ENCODE measurements at places on chromosomes 5 and 9.

GRCh38 chr9:28941856-28942255 is 1368.6 kb upstream of the C9orf72 start:
- no peak for DNase-seq

- no peak for DNase-seq
Measured at GRCh38 chr9:86077276-86077675, 22.1 kb downstream of the GOLM1 start.

- DNase-seq = no peak
Measured at GRCh38 chr9:86093788-86094555, 5.4 kb downstream of the GOLM1 start.

DNA sequence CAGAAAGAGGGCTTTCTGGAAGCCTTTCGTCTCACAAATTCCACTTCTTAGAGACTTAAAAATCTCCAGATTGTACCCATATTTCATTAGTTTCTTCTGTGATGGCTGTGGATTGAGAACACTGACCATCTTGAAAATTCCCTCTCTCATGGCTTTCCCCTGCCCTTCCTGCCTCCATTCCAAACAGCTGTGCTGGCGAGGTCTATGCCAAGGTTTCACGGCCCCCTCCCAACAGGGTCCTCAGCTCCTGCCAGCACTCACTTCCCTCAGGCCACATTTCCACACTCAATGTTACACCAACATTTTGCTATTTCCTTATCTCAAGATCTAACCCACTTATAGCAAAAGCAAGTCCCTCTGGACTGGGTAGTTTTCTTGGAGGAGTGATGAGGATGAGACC is 40.3 kb upstream of the EQTN start:
- no peak for DNase-seq

GRCh38 chr9:99725852-99726251 is 95.8 kb upstream of the NR4A3 start:
- DNase-seq = no peak

DNA sequence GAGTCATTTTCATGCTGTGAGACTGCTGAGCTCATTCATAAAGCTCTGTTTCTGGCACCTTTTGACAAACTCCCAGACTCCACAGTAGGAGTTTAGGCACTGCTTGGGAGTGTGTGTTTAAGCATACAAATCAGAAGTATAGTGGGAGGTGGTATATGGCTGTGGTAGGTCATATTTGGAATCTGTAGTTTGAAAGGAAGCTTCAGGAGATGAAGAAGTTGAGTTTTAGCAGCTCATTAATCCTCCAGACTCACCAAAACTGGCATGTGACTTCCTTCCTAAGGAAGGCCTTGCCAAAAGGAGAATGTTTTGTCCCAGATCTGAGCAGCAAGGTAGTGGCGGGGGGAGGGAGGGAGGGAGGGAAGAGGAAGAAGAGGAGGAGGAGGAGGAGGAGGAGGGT is 52.8 kb downstream of the SAXO1 start:
- DNase-seq = no peak

DNA sequence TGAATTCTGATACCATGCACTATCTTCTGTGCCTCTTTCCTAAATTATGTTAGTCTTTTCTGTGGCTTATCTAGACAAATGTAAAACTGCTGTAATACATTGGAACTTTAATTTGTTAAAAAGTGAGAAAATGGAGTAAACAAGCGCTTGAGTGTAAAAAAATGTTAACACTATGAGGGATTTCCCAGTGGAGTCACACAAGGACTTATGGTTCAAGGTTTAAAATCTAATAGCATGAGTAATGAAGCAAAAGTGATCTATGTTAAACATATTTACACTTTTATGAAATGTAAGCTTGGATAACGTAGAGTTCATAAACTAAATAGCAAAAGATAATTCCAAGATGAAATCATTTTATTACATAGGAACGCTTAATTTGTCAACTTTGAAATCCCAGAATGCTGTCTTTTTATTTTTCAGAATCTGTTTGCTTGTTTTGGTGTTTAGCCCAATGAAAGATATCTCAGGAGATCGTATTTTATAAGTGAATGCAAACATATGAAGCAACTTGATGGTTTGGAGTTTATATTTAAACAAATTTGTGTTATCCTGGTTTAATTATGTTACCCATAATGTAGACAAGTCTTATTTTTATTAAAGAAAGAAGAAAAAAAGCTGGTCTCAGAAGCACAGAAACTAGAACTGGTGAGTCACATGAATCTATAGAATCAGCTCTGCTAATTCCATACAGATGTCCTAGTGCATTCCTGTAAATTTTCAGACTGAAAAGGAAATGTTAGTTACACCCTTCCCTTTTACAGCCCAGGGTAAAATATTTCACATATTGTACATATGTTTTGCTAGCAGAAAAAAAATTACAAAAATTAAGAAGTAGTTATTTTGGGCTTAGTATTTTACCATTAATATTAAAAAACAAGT is 34.2 kb upstream of the FBN2 start:
- no peak for DNase-seq

DNA sequence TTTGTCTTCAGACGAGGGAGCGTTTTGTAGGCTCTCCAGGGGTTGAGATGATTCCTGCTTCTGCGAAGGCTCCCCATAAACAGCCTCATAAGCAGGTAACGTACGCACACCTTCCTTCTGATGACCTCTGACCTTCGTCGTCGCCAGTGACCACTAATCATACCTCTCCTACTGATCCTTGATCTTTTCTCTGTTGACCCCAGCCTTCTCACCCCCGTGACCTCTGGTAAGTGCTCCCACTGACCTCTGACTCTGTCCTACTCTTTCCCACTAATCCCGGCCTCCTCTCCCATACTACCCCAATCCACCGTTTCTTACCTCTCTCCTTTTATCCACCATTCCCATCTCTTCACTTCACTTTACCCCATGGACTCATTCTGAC is 345 bp downstream of the DNAI1 start:
- no peak for DNase-seq

DNA sequence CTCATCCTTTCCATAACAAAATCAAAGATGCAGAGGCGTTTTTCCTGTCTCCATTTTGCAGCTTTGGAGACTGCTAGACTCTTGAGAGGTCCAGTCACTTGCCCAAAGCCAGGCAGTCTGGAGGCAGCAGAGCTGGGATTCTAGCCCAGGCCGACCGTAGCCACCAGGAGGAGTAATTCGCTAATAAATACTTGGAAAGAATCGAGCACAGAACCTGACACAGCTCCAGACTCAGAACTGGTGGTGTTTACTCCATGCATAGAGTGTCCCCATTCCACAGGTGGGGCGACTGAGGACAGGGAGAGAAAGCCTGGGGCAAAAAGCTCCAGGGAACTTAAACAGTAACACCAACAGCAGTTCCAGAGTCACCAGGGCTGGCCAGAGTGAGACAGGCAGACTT is 10.7 kb upstream of the CERCAM start:
- DNase-seq = no peak

DNA sequence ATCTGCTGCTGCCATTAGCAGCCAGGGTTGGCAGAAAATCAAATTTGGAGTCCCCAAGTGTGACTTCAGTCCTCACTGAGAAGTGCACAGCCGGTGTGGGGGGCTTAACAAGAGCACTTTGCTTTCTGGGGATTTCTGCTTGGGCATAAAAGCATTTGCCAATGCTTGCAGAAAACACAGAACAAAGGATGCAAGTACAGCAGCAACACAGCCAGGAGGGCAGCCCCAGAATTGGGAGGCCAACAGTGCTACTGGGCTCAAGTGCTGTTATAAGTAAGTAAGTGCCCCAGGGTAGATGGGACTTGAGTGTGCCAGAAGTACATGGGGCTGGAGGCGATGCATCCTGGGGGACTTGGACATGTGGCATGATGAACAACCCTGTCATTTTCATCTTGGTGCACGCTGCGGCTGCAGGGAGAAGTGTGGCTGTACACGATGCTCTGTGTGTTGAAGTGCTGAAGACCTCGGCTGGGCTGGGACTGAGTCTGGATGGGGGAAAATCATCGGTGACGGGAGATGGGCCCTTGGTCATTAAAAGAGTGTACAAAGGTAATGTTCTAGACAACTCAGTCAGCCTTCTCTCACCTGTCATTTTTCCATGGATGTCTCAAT is 73.3 kb downstream of the GOLPH3 start:
- DNase-seq = no peak

DNA sequence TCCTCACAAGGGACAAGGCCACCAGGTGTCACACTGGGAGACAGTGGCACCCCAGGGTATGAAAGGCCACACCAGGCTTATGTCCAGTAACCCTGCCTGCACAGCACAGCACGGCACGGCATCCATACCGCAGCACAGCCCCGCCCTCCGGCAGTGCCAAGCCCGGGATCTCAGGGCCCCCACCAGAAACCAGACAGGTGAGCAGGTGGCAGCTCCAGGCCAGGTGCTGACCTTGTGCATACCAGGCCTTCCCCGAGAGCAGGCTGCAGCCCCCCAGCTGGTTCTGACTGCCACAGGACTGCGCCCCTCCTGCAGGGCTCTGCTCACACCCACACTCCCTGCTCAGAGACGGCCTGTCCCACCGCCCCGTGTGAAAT is 56.5 kb downstream of the ADAMTS2 start:
- DNase-seq = no peak

DNA sequence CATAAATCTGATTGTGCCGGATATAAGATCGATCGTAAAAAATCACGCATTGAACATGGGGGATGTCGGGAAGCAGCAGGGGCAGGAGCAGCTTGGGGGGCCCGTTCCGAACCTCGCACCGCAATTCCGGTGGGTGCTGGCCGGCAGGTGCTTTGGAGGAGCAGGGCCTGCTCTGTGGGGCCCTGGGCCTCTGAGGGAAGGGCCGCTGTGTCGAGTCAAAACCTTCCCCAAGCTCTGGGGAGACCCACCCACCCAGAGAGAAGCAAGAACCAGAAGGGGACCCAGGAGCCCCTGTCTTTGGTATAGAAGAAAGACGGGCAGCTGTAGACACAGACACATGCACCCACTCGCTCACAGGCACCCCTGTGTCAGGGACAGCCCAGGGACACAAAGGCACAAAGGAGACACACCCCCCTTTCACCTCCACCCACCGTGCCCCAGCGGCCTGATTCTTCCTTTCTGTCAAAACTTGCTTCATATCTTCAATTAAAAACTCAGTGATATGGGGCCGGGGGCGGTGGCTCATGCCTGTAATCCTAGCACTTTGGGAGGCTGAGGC is 49.4 kb upstream of the ZBTB43 start:
- DNase-seq = no peak

GRCh38 chr5:33174383-33174782 is 266.4 kb upstream of the TARS1 start:
- DNase-seq = no peak

- no peak for DNase-seq
Measured at GRCh38 chr5:3101561-3101960, 350.1 kb upstream of the IRX2 start.

DNA sequence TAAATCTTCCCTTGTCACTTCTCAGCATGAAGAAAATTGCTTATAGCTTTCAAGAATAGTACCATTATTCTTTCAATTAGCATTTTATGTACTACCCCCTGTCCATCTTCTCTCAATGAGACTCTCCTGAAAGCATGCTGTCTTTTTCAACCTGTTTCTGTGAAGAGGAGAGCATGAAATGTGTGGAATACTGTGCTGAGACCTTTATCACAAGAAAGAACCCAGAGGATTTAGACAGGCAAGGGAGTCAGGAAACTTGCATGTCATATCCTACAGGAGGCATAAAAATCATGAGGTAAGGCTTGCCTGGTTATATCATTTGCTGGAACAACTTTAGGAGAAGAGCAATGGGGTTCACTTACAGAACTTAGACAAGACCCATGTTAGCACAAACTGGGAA is 56.7 kb upstream of the LPAR1 start:
- no peak for DNase-seq

DNA sequence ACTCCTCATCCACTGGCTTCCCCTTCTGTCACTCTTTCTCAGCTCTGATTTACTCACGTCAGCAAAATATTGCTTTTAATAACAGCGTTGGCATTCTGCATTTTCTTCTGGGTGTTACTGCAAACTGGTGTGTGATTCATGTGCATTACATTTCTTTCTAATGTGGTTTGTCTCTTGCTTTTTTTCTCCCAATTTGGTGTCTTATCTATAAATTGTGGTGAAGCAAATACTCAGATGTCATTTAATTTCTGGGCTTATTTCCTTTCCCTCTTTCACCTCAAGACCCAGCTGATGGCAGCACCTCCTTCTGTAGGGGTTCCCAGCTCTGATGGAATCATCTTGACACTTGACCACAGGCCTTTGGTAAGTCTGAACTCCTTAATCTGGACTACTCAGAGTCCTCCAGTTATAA is 180.7 kb upstream of the ZNF618 start:
- no peak for DNase-seq

All from MM.1S (cell line).